ENCODE measurements at places on chromosomes 12 and 14.
A peak's percentile ranks its signal among the peaks of the same experiment; 100 is the strongest.

GRCh38 chr12:84201976-84202375 lies 710.6 kb downstream of the SLC6A15 start:
- DNase-seq: no peak

DNA sequence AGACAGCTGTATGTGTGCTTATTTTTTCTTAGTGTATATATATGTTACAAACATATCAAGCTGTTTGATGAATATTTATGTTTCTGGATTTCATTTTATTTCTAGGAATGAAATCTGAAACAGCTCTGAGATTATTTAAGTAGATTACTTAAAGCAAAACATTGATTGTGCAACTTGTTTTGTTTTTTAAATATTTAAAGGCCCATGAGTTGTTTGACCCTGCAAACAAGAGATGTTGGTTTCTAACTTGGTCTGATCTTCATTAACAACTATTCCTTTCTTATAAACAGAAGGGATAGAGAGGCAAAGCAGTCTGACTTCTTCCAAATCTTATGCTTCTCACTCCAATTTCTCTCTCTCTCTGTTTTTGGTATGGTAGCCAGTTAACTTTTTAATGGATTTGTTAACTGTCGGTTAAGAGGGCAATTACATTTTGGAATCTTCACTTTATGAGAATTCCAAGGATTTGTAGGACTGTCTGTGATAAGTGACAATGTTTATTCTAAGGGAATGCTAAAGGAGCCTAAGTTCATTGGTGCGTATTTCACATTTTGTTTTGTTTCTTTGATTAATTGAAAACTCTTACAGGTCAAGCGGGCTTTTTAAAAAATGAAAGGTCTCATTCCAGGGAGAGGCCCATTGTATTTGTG lies 102.6 kb upstream of the HMGA2 start:
- DNase-seq: no peak

DNA sequence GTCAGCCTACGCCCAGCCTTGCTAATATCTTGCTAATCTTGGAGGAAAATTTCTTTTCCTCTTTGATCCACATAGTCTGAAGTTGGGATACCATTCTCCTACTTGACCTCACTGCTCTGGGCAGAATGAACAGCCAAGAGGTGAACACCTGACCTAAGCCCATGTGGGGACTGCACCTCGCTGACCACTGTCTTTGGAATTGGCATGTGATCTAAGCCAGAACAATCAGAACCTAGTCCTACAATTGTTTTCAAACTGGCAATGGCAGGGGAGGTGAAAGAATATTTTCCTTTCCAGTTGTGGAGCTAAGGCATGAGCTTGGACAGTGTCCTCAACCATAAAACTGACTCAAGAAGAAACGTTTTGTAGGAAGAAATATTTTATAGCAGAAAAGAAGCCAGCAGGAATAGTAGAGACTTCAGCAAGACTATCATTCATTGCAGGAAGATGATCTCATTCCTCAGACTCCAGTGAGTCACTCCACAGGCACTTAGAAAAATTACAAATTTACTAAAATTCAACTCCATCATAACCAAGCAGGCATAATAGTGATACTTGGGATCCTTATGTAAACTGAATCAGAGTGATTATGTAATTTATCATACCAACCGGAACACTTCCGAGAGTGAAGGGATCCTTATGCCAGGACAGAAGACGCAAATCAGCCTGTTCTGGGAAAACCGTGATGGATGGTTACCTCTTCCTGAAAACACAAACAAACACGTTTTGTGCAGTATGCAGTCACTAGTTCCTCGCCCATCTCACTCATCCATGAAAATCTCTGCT lies 14.7 kb downstream of the PTPRO start:
- DNase-seq: no peak

GRCh38 chr14:102980409-102980810 lies 57.9 kb downstream of the AMN start:
- DNase-seq: no peak

DNA sequence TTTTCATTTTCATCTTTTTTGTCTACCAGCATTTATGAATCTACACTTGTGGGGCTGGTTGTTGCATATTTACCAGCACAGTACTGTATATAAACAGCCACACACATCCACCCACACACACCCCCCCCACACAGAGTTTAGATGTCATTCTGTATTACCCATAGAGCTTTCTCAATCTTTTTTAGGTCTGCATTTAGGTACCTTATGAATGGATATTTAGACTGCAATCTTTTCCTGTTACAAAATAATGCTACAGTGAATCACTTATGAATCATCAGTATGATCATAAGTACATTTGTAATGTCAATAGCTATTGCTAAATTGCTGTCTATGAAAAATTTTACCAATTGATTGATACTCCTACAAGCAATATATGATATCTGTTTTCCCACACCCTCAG lies 67.3 kb upstream of the STK38L start:
- DNase-seq: peak; percentile 28

DNA sequence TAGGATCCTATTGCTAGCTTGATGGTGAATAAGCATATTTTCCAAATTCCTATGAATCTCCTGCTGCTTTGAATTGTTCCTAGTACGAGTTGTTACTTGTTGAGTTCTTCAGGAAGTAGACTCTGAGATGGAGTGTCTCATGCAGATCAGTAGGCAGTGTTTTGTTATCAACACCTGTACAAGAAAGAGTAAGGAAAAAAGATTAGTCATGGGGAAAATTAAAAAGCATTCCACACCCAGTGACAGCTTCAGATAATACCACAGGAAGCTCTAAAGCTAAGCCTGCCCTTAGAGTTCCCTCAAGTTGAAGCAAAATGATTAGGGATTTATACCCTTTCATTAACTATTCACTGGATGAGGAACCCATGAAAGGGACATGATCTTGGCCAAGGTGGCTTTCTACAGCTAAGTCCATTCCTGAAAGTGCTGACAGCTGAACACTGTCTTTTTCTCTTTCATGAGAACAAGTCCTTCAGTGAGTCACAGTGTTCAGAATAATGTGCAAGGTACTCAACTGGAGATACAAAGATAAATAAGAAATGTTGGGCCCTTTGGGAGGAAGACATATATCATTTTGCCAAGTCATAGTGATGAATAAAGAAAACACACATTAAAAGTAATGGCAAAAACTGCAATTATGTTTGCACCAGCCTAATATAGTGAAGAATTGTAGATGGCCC lies 49.1 kb downstream of the CCER1 start:
- DNase-seq: no peak

DNA sequence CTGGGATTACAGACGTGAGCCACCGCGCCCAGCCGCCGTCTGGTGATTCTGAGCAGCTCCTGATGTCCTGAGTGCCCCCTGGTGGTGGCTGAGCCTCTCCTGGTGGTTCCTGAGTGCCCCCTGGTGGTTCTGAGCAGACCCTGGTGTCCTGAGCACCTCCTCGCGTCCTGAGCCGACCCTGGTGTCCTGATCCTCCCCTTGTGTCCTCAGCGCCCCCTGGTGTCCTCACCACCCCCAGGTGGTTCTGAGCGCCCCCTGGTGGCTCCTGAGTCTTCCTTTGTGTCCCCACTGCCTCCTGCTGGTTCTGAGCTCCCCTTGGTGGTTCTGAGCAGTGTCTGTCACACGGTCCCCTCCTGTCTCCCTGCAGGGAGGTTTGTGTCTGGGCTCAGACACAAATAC lies 1304.9 kb downstream of the TMEM121 start:
- peak; percentile 80 for DNase-seq

- DNase-seq: no peak
Observed at GRCh38 chr14:44960146-44960545, 1.6 kb downstream of the KLHL28 start.

DNA sequence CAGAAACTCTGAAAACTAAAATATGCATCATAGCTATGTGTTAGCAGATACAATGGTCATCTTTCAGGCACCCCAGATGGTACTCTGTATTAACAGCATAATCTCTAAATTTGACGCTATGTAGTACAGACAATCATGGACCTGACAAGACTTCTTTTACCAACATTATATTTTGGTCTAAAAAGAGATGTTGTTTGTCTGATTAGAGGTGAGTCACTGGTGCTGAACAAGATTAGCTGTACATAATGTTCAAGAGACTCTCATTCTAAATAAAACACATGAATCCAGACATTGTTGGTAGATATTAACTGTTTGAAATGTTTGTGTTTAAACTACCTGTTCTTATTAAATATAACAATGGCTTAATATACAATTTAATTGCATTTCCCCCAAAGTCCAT lies 146.4 kb upstream of the LMNTD1 start:
- no peak for DNase-seq

GRCh38 chr14:68609012-68609411 lies 183.9 kb downstream of the ZFP36L1 start:
- DNase-seq: no peak

- no peak for DNase-seq
Observed at GRCh38 chr12:68245180-68246021, 8.0 kb downstream of the IL22 start.

GRCh38 chr12:132937476-132937875 lies 18.6 kb downstream of the ZNF605 start:
- DNase-seq: no peak

DNA sequence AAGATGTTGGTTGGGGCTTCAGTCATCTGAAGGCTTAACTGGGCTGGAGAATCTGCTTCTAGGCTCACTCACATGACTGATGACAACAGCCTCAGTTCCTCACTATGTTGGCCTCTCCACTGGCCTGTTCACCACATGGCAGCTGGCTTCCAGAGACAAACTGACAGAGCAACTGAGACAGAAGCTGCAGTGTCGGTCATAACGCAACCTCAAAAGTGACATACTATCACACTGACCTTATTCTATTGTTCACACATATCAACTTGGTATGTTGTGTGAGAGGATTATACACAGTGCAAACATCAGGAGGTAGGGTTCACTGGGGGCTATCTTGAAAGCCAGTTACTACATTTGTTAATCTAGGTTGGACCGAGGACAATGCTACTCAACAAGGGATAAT lies 92.9 kb downstream of the PAWR start:
- no peak for DNase-seq

DNA sequence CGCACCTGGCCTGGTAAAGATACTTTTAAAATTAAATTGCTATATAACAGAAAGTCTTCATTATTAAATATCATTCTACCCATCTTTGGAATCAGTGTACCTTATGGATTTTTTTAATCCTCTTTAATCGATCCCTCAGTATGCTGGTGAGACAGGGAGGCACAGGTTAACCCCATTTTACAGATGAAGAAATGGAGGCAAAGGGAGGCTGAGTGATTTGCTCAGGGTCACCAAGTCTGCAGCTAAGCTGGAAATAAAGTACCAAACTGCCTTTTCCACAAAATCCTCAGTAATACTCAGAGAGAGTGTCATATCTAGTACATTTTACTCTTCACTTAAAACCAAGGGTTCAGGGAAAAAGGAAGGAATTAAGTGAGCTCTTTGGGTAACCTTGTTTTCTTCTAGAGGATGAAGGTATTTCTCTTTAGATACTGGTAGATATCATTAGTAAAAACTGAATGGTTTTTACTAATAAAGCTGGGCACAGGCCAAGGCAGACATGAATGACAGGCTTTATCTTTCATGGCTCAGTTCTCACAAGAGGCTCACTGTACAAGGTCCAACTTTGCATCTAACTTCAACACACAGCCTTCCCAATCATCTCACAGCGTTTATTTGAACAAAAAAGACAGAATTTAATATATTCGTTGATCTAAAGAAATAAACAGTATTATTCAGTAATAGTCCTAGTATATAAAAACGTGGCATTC lies 35.3 kb upstream of the TTC7B start:
- no peak for DNase-seq

DNA sequence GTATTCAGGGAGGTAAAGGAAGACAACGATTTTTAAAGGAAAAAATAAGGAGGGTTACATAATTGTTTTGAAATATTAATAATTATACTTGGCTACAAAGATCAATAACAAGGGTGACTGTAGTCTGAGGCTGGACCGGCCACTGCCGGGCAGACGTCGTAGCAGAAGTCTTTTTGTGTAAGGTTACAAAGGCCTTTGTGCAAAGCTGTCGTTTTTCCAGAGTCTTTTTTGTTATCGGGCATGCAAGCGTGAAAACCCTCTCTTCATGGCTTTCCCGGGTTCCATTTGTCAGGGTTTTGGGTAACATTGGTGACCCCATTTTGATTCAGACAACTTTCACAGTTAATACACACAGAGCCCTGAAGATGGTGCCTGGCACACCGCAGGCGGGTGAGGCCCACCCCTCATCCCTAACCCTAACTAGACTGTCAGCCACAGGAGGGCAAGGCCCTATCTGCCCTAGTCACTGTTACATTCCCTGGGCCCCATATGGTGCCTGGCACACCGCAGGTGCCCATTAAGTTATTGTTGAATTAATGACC lies 31.3 kb downstream of the RILPL1 start:
- no peak for DNase-seq

DNA sequence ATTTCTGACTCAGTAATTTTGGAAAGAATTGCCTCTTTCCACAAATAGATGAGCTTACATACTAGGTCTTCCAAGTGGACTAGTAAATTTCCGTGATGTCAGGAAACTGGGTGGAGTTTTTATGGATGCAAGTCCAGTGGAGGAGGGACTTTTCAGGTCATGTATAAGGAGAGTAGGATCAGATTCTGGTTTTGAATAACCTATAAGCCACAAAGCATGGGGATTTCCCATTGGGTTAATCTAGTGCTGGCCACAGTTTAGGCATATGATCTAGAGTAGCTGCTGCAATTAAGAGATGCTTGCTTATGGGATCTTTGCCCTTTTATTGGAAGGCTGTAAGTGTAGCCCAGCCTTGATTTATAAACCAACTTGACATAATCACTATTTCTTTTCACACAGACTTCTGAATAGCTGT lies 33.8 kb downstream of the STK38L start:
- DNase-seq: no peak

DNA sequence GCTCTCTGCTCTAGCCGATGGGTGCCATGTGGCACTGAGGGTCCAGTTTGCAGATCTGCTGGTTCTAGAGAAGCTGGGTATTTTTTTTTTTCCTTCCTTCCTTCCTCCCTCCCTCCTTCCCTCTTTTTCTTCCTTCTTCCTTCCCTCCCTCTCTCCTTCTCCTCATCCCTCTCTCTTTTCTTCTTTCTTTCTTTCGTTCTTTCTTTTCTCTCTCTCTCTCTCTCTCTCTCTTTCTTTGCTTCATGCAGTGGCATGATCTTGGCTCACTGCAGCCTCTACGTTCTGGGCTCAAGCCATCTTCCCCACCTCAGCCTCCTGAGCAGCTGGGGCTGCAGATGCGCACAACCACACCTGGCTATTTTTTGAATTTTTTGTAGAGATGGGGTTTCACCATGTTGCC lies 2.7 kb upstream of the BCL7A start:
- no peak for DNase-seq

GRCh38 chr12:10617863-10618262 lies 4.5 kb upstream of the MAGOHB start:
- no peak for DNase-seq

DNA sequence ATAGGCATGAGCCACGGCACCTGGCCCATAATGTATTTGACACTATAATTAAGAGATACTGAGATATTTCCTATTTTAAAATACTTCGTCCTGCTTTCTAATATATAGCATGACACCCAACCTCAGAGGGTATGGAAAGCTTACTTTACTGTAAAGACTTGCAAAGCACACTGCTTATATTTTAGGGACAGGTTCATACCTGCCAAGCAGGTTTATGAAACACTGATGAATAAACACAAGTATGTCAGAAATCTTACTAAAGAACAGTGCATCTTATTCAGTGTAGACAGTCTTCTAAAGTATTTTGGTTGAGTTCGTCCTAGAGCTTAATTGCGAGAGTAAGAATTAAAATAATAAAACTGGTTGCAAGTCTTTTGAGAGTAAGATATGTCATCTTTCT lies 65.4 kb downstream of the PPFIBP1 start:
- no peak for DNase-seq

GRCh38 chr14:84671776-84672175 lies 858.2 kb upstream of the FLRT2 start:
- DNase-seq: no peak

- no peak for DNase-seq
Observed at GRCh38 chr14:67620217-67620785, 581 bp downstream of the ARG2 start.
